T-cell (primary cell): ENCODE measurements at places on chromosomes 4 and X. TPM values are rescaled to one million over a fixed set of nuclear protein-coding genes. Genes with fewer than 3 reads are reported as not detected.

DNA sequence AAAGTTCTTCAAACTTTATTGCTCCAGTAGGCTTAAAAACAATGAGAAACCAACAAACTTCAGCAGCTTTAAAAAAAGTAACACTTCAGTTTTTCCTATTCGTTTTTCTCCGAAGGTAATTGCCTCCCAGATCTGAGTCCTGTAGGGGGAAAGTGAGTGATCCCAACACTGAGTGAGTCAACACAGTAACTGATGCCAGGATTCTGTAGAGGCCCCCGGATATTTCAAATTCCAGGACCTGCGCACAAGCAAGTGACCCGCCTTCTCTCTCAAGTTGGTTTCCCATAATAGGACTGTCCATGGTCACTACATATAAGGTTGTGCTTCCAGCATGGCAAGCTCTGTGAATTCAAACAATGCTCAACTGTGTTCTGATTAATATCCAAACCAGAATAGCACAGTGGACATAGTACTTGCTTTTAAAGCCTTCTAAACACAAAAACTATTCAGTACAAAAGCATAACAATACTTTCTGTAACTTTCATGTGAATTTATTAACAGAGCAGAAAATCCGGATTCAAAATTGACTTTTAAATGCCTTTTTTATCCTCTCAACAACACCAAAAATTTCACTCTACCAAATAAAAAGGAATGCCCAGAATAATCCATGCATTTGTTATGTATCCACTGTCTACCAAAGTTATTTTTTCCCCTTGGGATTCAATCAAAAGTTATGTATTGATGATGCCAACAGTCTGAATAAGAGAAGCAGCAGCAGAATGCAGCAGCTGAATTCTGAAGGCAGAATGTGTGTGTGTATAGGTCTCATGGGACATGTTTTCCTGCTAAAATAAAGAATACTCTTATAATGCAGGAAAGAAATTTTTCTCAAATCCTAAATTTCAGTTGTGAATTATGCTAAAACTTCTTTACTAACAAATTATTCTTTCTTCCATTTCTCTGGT, at the start of gene DMD:
Gene DMD (minus strand): TSS at position 194 of the 905 bp plus-strand sequence. CDS start 237 bp downstream, outside the sequence.
- no peaks in the 10 kb centered on the region for H3K27me3 ChIP-seq
- H3K27ac ChIP-seq: no peak within 1 kb of the TSS
- no peak within 1 kb of the TSS for H3K4me3 ChIP-seq
- no peak for DNase-seq
- no peaks in the 10 kb centered on the region for H3K4me1 ChIP-seq

- H3K27me3 ChIP-seq: no peaks in the 10 kb centered on the region
- no peak overlapping the region for H3K27ac ChIP-seq
Observed at GRCh38 chr4:153113061-153113837, 91.0 kb upstream of the TRIM2 start.

GRCh38 chr4:84952776-84953175, 13.7 kb downstream of the WDFY3 start:
- no peaks in the 10 kb centered on the region for H3K27me3 ChIP-seq
- no peak overlapping the region for H3K27ac ChIP-seq
- no peak overlapping the region for H3K4me3 ChIP-seq
- H3K4me1 ChIP-seq: no peaks in the 10 kb centered on the region

DNA sequence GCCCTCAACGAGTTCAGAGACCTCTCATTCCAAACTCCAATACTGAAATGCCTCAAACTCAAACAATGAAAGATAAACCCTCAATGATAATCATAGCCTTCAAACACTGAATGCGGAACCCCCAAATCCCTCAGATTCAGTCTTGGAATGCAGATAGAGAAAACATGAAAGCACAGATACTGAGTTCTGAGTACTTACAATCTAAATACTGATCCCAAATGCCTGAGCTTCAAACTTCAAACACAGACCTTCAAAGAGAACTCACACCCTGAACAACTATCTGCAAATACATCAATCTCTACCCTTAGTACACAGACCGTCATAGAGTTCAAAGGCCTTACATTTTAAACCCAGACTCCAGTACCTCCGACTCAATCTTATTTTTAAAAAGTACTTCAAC, 16.9 kb upstream of the PAGE4 start:
- H3K27ac ChIP-seq: no peak overlapping the region
- H3K4me1 ChIP-seq: no peaks in the 10 kb centered on the region
- H3K4me3 ChIP-seq: no peak overlapping the region
- no peaks in the 10 kb centered on the region for H3K36me3 ChIP-seq

DNA sequence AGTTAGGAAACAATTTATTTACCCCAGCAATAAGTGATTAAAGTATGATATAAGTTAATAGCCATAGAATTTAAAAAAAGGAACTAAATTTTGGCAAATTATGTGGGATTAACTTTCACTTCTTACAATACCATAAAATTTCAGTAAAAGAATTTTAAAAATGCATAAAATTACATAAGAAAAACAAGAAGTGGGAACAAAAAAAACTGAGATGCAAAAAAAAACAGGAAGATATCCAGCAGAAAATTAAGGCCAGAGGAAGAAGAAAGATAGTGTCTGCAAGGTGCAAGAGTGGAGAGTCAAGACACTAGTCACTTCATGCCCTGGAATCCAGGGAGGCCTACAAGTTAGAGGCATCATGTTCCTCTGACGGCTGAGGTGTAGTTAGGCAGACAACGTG, 184.2 kb downstream of the GASK1B start:
- DNase-seq: no peak
- no peaks in the 10 kb centered on the region for H3K4me1 ChIP-seq
- no peak overlapping the region for H3K27ac ChIP-seq
- H3K4me3 ChIP-seq: no peak overlapping the region

GRCh38 chr4:128550060-128550459, 259.4 kb upstream of the JADE1 start:
- no peak for DNase-seq
- H3K27ac ChIP-seq: no peak overlapping the region
- H3K4me1 ChIP-seq: peaks cover 7% of the 10 kb centered on the region
- no peak overlapping the region for H3K4me3 ChIP-seq
- H3K27me3 ChIP-seq: no peaks in the 10 kb centered on the region

DNA sequence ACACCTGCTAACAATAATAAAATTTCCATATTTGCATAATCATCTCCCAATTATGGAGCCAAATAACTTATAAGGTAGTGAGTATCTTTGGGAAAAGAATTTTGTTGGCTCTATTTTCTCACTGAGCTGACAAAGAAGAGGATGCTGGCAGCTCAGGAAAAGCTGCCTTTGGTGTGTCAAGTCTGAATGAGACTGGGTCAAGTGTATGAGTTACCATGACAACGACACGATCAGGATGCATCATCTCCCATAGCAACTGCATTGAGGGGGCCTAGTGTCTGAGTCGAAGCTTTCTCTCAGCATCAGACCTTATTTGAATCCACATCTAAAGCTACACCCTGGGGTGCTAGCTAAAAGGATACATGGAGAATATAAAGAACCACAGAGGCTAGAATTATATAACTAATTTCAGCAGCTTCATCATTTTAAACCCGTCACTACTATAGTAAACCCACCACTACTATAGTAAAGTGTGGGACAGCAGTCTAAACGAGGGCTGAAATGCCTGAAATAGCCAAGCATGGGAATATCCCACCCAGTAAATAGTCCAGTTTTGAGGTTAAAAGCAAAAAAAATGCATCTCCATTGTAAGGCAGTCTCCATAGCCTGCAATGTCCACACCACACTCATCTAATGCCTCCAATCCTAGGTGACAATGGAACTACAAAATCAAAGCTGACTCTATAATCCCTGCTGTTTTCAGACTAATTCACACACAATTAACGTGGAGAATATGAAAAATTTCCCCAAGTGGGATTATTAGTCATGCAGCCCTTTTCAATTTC, 16.0 kb downstream of the GSPT2 start:
- no peaks in the 10 kb centered on the region for H3K36me3 ChIP-seq
- no peak overlapping the region for H3K4me3 ChIP-seq
- no peak for DNase-seq

DNA sequence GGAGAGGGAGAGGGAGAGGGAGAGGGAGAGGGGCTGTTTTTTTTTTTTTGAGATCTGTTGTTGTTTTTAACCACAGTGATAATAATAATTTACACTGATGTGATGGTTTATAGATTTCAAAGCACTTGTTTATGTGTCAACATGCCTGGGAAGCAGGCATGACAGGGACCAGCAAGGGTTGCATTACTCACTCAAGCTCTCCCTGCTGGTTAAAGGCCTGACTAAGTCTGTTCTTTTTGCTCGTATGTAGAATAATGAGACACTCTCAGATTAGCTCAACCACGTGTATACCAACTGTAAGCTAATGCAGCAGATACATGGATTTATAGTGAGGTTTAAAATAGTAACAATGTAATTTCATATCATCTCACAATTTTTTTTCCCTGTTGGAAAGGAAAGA, 134.6 kb upstream of the BOD1L1 start:
- no peaks in the 10 kb centered on the region for H3K27me3 ChIP-seq
- H3K27ac ChIP-seq: no peak overlapping the region
- no peaks in the 10 kb centered on the region for H3K4me1 ChIP-seq
- H3K4me3 ChIP-seq: no peak overlapping the region
- H3K36me3 ChIP-seq: no peaks in the 10 kb centered on the region
- DNase-seq: no peak

- H3K4me3 ChIP-seq: no peak overlapping the region
- no peaks in the 10 kb centered on the region for H3K27me3 ChIP-seq
- no peak overlapping the region for H3K27ac ChIP-seq
- DNase-seq: no peak
Observed at GRCh38 chr4:26367811-26368210, 47.0 kb downstream of the RBPJ start.

GRCh38 chrX:19602866-19603622, 87.7 kb upstream of the MAP3K15 start:
- H3K4me1 ChIP-seq: peaks cover 13% of the 10 kb centered on the region
- H3K27ac ChIP-seq: no peak overlapping the region
- H3K36me3 ChIP-seq: no peaks in the 10 kb centered on the region
- no peak for DNase-seq
- no peak overlapping the region for H3K4me3 ChIP-seq
- H3K27me3 ChIP-seq: no peaks in the 10 kb centered on the region

GRCh38 chrX:9341291-9342201, 123.3 kb upstream of the TBL1X start:
- H3K36me3 ChIP-seq: no peaks in the 10 kb centered on the region
- peak; percentile 34 for DNase-seq
- no peaks in the 10 kb centered on the region for H3K27me3 ChIP-seq
- H3K27ac ChIP-seq: peak overlapping the region; percentile 90

DNA sequence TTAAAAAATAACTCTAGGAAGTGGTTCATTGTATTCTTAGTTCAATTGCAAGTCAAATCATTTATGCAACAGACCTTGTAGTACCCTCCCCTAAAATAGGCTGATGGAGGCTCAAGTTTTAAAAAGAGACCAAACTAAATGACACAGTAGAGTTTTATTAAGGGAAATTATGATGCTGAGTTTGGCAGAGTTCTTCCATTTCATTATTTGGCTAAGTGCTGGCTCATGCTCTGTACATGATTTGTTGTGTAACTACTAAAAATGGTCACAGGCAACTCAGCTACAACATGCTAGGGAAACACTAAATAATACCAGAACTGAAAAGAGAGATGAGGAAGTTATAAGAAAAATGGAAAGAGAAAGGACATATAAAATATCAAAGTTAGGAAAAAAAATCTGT, 96.1 kb upstream of the TFDP3 start:
- peaks cover 2% of the 10 kb centered on the region for H3K27me3 ChIP-seq
- H3K4me1 ChIP-seq: no peaks in the 10 kb centered on the region
- no peak for DNase-seq
- no peak overlapping the region for H3K4me3 ChIP-seq

DNA sequence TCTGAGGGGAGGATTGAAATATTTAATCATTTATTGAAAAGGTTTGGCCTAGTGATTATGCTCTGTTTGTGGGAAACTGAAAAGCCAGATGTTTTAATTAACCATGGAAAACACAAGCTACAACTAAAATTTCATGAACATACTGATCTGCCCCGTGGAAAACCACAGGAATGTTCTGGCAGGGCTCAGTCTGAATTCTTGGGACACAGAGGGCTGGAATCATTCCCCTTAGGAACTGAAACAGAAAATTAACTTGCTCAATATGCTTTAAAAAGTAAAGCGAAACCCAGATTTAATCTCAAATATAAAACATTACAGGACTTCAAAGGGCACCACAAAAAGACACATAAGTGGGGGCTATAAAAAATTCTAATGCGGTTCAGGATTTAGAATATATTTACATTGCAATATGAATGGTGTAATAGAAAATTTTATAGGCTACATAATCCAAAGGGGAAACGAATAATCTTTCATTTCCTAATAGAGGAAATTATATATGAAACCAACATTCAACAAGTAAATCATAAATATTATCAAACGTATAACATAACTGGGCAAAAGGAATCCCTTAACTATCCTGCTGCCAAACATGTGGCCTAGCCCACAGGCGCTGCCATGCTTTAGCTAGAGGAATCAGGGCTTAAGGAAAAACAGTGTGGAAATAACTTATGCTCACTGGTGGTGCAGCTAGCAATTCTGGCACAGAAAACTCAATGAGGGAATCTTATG, 70.9 kb downstream of the APBB2 start:
- no peak overlapping the region for H3K4me3 ChIP-seq
- H3K27ac ChIP-seq: no peak overlapping the region
- H3K36me3 ChIP-seq: no peaks in the 10 kb centered on the region
- H3K4me1 ChIP-seq: no peaks in the 10 kb centered on the region
- DNase-seq: no peak

DNA sequence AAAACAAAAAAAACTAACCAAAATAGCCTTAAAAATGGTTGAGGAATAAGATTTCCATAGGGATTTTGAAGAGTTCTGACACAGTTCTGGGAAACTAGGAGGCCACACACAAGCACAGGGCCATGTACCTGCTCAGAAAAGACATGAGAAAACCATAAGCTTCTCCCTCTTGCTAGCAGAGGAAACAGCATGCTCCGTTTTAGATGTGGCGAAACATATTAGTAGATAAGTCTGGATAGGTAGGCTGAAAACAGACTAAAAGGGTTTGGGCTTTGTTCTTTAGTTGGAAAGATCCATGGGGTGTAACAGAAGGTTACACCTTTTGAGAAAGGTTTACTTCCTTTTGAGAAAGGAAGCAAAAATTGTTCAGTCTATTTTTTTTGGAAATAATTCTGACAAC, 10.9 kb downstream of the VSIG4 start:
- peaks cover 8% of the 10 kb centered on the region for H3K4me1 ChIP-seq
- H3K27ac ChIP-seq: no peak overlapping the region
- no peak for DNase-seq
- H3K36me3 ChIP-seq: no peaks in the 10 kb centered on the region
- no peaks in the 10 kb centered on the region for H3K27me3 ChIP-seq

- H3K4me3 ChIP-seq: no peak overlapping the region
- DNase-seq: no peak
- H3K36me3 ChIP-seq: no peaks in the 10 kb centered on the region
- H3K4me1 ChIP-seq: no peaks in the 10 kb centered on the region
- no peaks in the 10 kb centered on the region for H3K27me3 ChIP-seq
Observed at GRCh38 chrX:106905064-106905708, 2.0 kb upstream of the RIPPLY1 start.

GRCh38 chr4:114187592-114187991, 208.1 kb upstream of the ARSJ start:
- H3K4me3 ChIP-seq: no peak overlapping the region
- H3K4me1 ChIP-seq: no peaks in the 10 kb centered on the region
- no peak for DNase-seq
- no peaks in the 10 kb centered on the region for H3K36me3 ChIP-seq
- H3K27ac ChIP-seq: no peak overlapping the region

- H3K36me3 ChIP-seq: no peaks in the 10 kb centered on the region
- no peaks in the 10 kb centered on the region for H3K27me3 ChIP-seq
- no peak overlapping the region for H3K4me3 ChIP-seq
Observed at GRCh38 chrX:55546956-55547355, 57.3 kb upstream of the USP51 start.

SLC34A2 gene
- not detected for total RNA-seq

KDR gene
- not detected for total RNA-seq

UGT2B11 gene
- not detected for total RNA-seq

TBC1D19 gene
- total RNA-seq: 9.4 TPM

WDR13 gene
- 65.9 TPM for total RNA-seq

MEPE gene
- total RNA-seq: not detected

CYLC1 gene
- total RNA-seq: not detected

PARM1 gene
- 0.26 TPM for total RNA-seq

ZNF157 gene
- 1.1 TPM for total RNA-seq

PPP4R3C gene
- not detected for total RNA-seq
